ENCODE measurements at places on chromosomes 7 and 10.
A peak's percentile ranks its signal among the peaks of the same experiment; 100 is the strongest.

DNA sequence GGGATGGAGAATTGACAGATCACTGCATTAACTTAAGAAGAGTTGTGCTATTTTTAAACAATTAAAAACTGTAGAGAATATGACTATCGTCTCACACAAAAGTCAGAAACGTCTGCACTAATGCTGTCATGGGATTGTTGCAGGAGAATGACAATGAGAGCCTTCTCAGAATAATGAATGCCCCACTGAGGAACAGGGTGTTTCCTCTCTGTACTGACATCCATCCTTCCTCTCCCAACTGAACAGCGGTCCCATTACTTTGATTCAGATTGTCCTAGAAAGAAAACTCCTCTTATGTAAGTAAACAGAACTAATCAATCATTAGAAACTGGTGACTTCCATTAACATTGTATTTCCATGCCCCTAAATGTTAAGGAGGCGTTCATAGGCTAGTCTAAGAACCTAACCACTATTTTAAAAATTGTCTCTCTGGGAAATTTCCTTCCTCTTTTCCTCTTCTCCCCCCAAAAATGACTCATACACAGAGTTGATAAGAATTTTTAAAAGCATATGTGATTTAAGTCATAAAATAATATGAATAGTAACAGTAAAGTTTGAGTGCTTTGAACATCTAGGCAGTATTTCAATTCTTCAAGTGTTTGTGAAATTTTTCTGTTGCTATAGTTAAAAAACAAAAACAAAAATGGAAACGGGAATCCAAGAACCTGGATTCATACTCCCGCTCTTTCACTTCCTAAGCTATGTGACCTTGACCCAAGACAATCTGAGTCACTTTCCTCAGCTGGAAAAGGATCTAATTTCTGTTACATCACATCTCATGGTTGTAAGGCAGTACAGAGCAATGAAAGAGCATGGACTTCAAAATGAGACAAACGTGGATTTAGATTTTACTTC is 12.7 kb upstream of the MACC1 start:
- no peak for DNase-seq

GRCh38 chr7:29278337-29279069 is 83.9 kb downstream of the CHN2 start:
- DNase-seq = no peak

DNA sequence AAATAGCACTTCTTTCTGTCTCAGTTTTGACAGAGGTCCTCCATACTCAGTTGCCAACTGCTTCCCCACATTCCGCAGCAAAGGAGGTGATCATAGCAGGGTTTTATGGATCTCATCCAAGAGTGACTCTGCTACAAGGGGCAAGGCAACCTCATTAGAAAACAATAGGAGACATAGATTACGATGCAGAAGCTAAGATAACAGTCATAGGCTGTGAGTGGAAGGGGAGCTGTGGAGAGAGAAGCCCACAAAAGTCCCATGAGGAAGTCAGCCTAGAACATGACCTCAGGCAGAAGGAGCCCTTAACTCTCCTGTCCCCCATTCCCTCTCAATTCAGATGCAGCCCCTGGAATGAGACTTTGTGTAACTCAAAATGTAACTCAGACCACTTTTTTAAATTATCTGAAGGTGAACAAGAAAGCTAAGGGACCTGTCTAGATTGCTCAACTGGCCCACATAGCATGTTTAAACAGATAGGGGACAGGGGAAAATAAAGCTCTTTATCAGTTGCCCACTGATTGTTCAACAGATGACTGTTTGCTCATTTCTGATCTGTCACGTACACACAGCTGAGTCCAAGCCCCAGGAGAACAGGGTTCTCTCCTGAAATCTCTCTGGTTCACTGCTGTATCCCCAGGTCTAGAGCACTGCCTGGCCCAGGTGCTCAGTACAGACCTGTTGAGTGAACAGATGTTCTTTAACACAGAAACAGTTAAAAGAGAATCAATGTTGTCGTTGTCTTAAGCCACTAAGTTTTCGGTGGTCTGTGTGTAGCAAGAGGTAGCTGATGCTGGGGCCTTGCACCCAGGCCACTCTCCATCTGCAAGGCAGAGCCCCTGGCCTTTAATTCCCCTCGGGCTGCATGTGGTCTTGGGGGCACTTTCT is 1.5 kb upstream of the NCOA4 start:
- DNase-seq = no peak

DNA sequence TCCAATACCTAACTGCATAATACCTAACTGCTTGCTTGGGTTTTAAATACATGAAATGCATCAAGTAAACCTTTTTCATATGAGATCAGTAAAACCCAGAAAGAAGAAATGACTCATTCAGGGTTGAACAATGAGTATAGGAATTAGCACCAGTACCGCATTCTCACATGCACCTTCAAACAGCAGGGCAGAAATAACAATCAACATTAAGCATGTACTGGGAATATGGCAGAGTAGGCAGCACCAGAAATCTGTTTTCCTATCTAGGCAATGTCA is 850.3 kb upstream of the SORCS1 start:
- no peak for DNase-seq

DNA sequence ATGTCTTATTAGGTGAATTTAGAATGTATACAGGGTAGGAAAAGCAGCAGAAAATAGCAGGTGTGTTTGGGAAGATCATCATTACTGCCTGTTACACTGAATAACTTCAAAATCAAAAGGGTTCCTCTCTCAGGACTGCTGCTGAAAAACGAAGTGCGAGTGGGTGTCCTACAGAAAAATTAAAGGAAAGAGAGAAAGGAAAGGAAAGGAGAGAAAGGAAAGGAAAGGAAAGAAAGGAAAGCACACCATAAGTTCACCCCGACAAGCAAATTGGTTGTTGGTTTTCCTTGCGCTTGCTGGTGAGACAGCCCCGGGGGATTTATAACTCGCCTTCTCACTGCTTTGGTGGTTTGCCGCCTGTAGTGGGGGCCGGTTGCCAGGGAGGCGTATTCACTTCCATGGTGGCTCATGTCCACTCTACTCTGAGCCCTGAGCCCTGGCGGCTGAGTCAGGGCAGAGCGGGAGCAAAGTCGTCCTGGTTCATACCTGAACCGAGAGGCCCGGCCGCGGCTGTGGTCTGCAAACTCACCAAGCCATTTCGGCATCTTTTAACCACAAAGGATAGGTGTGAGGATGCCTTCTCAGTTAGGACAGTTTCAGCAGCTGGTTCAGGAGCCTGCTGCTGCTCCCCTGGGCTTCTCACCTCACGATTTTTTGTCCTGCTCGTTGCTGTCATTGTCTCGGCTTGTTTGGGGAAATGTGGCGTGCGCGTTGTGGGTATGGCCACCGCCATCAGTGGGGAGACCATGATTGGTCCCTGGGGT is 26.1 kb downstream of the INPP5A start:
- DNase-seq = no peak

DNA sequence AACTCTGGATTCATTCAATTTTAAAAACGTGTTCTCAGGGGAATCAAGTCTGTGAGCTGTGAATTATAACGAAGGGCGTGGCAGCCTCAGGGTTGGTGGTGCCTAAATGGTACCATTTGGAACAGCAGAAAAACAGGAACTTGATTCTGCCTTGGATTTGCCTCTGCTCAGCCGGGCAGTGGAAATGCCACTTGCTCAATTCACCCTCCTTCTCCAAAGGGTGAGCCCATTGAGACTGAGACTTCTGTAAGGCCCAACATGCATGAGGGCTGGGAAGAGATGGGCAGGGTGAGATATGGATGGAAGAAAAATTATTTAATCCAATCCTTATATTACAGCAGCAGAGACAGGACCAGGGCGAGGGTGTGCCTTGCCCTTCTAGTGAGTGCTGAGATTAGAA is 107.1 kb upstream of the HABP2 start:
- no peak for DNase-seq

DNA sequence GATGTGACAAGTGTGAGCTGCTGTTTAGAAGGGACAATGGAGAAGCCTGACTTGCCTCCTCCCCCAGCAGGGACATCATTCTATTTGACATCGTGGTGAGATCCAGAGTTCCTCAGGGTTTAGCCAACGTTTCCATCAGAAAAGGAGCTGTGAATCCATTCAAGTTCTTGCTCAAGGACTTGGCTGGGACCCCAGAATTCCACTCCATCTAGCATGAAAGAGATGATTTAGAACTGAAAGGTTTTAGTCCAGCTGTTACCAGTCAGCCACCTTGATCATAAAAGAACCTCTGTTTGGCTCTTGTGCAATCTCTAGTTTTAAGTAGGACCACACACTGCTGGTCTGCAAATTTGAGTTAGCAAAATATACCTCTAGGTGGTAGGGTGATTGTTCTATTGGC is 337.6 kb downstream of the FRMD4A start:
- DNase-seq = no peak

GRCh38 chr7:80078159-80078731 is 56.4 kb upstream of the GNAI1 start:
- no peak for DNase-seq

DNA sequence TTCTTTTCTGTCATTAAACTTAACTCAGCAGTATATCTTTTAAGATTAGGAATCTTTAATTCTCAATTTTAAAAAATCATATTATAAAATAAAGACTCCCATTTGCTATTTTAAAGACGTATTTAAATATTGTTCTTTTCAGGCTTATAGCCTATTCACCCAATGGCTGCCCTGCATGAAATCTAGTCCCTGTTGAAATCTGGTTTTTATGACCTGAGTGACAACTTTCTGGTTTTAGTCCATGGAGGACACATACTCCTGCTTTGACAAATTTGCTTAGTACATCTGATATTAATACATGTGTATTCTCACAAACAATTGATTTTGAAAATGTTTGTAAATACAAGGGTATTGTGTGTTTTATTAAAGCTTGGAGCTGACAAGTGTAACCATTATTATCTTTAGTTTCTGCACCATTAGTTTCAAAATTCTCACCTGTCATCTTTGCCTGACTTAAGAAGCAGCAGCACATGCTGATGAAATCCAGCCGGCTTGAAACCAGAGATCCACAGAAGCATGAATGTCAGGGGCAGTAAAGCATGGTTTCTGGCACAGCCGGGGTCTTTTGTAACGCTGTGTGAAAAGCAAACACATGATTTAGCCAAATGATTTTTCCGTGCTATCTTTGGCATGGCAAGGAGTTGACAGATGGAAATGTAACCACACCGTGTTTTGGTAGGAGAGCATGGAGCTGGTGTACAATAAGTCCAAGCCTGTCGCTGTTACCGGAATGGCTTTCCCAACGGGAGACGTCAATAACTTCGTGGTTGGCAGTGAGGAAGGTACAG is 262.8 kb downstream of the DYNC1I1 start:
- no peak for DNase-seq

- DNase-seq = no peak
These were observed 48.3 kb upstream of the STEAP4 start for GRCh38 chr7:88355011-88355410.

GRCh38 chr7:101612885-101613515 is 16.1 kb downstream of the MYL10 start:
- DNase-seq = no peak

- no peak for DNase-seq
These were observed 330.7 kb downstream of the BMPER start for GRCh38 chr7:34236057-34236456.

DNA sequence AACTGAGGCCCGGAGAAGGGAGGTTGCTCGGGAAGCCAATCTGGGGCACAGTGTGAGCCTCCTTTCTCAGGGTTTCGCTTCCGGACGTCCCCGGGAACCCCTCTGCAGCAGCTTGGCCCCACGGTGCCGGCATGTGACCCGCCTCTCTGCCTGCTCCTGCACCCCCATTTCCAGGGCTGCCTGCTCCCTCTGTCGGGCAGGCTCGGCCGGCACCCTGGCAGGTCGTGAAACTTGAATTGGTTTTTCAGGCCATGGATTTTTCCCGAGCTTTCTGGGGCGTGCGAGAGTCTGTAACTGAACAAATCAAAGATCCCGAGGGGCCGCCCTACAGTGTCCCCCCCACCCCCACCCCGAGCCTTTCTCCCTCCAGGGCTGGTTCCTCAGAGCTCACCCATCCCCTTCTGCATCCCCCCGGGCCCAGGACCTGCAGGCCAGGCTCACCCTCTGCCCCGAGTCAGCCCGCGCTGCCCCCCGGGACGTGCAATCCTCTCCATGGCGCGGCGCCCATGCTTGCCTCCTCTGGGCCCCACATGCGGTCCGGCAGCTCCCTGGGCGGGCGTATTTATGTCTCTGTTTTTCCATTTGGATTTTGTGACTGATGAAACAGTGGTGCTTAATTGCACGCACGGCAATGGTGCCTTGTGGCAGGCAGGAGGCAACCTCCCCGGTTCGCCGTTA is 58.1 kb downstream of the UNCX start:
- DNase-seq = no peak

- no peak for DNase-seq
These were observed 128.7 kb downstream of the GNAI1 start for GRCh38 chr7:80263333-80263732.

GRCh38 chr7:150404172-150404804 is 25.2 kb downstream of the ZNF775 start:
- no peak for DNase-seq

- no peak for DNase-seq
These were observed 440.6 kb downstream of the PARD3 start for GRCh38 chr10:34374356-34375045.

- peak; percentile 34 for DNase-seq
These were observed 68.8 kb upstream of the GSDME start for GRCh38 chr7:24825931-24826661.

GRCh38 chr7:84546403-84546802 is 351.8 kb upstream of the SEMA3A start:
- no peak for DNase-seq

DNA sequence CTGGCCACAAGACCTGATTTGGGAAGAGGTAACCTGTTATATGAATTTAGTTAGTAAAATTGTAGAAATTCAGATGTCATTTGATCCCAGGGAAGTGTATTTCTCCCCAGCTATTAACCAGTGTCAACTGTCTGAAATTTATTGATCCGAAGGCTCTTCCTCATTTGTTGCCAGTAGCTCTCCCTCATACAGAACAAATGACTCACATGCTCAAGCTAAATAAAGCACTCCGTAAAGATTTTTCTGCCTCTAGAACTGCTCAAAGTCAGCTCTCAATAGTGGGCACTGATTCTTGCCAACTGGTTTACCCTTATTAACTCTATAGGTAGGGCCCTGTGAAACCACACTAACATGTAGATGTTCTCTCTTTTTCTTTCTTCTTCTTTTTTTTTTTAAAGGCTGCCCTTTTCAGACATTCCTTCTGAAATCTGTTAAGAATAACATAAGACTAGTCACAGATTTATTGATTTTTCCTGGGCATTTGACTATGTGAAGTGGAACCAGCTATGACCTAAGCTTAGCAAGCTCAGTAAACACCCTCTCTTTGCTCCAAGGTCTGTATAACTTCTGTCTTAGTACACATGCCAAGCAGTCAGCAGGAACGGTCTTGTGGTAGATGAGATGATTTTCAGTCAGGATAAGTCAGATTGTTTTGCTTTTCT is 21.8 kb downstream of the RPA3 start:
- no peak for DNase-seq

Data from CD4-positive, alpha-beta T cell treated with Interleukin-2 at 100 ng/mL for 4 hours (primary cell).